ENCODE measurements at places on chromosomes 7 and 10. TPM values are rescaled to one million over a fixed set of nuclear protein-coding genes. Genes with fewer than 3 reads are reported as not detected.

ECHDC3 gene
- total RNA-seq: 15.3 TPM

AKR1C2 gene
- total RNA-seq: 5.3 TPM

AKR1C4 gene
- total RNA-seq: not detected

MET gene
- 37.2 TPM for total RNA-seq

ASB15 gene
- total RNA-seq: not detected

FKBP9 gene
- 301 TPM for total RNA-seq

LBX1 gene
- total RNA-seq: not detected

VIPR2 gene
- 3.4 TPM for total RNA-seq

OR2A1 gene
- total RNA-seq: not detected

IGF2BP3 gene
- not detected for total RNA-seq

NRG3 gene
- 0.27 TPM for total RNA-seq

CPXM2 gene
- 48.2 TPM for total RNA-seq

NKX1-2 gene
- not detected for total RNA-seq

FAM24B gene
- total RNA-seq: 0.88 TPM

COPS6 gene
- 65.0 TPM for total RNA-seq

ASAH2 gene
- not detected for total RNA-seq

CLDN4 gene
- 7.4 TPM for total RNA-seq

CYP3A4 gene
- total RNA-seq: not detected

FAM241B gene
- total RNA-seq: 5.4 TPM

CLDN3 gene
- 0.88 TPM for total RNA-seq

BTBD16 gene
- not detected for total RNA-seq

ZNRF2 gene
- 27.9 TPM for total RNA-seq

ADAP1 gene
- total RNA-seq: 3.2 TPM

LSM8 gene
- 32.4 TPM for total RNA-seq

CPA5 gene
- not detected for total RNA-seq

PKD2L1 gene
- total RNA-seq: not detected

ADAMTS14 gene
- 3.7 TPM for total RNA-seq

NUTM2E gene
- not detected for total RNA-seq

ATAD1 gene
- total RNA-seq: 69.9 TPM
